ENCODE measurements at places on chromosomes 12 and 14.
A peak's percentile ranks its signal among the peaks of the same experiment; 100 is the strongest.

DNA sequence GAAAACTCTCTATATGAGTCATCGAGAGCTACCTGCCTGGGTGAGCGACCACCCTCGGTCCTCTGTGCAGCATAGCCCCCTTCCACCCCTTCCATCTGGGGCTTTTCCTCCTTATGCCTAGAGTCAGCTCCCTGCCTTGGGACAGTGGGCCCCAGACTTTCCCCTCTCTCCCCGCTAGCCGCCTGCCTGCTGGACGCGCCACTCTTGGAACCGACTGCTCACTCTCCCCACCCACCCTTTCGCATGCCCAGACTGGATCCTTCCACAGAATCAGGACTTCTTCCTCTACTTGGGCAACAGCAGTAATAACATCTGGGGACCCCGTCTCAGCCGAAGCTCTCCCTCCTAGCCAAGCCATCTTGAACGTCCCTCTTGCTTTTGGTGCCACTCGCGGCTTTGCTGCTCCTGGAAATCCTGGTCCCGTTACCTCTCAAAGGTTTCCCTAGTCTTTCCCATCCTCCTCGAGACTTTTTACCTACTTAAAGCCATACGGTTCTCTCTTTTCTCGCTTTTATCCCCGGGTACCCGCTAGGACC lies 671 bp downstream of the ESYT1 start:
- DNase-seq, result no peak

DNA sequence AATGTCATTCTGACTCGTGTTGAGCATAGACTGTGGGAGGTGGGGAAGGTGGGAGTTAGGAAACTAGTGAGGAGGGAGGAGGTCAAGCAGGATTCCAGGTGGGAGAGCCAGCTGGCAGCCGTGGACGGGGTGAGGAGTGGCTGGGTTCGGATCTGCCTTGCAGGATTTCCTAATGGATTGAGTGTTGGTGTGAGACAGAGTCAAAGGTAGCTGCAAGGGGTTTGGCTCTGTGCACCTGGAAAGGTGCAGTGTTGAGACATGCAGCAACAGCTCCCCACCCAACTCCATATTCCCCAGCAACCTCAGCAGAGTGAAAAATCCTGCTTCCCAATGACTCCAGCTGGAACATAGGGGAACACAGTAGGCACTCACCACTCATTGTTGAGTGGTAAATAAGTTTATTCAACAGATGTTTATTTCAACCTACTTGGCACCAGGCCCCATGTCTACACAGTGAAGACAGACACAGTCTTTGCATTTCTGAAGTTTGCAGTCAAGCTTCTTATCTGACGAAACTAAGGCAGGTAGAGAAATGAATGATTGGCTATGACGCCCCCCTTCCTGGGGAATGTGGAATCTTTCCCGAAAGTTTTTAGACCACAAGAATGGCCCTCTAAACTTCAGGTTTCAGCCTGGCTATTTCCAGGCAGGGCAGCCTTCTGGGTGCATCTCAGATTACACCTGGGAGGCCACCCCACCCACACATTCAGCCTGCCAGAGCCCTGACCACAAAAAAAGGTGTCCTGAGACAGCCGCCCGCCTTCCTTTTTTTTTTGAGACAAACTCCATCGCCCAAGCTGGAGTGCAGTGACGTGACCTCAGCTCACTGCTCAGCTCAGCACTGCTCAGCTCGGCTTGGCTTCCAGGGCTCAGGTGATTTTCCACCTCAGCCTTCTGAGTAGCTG lies 37.9 kb upstream of the PLEKHG6 start:
- DNase-seq, result no peak

GRCh38 chr14:102667703-102668102 lies 75.3 kb downstream of the RCOR1 start:
- no peak for DNase-seq

DNA sequence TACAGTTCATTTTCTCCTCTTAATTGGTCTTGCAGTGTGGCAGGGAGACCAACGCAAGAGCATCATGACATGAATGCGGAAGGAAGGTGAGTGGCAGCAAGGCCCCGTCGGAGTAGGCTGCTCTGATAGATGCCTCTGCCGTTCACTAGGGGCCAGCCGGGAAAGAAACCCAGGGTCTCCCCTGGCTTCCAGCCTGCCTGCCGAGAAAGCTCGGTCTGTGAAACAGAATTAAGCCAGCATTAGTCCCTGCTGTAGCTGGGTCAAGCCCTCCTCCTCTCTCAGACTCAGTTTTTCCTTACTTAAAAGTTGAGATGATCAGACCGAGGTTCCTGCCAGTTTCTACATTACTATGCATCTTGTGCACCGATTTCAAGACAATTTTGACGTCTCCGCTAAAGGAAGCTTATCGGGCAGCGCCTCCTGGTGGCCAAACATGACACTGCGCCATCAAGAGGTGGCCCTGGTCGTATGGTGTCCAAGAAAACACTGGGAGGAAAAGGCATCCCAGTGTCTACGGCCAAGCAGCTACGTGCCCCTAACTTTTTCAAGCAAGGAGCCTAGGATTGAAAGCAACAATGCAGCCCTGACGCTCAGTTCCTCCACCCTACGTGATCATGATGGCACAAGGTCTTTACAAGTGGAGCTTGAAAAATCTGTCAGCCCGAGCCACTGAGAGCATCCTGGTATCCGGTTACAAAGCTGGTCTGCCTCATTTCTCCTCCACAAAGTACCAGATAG lies 131.6 kb downstream of the KSR2 start:
- peak; percentile 79 for DNase-seq

DNA sequence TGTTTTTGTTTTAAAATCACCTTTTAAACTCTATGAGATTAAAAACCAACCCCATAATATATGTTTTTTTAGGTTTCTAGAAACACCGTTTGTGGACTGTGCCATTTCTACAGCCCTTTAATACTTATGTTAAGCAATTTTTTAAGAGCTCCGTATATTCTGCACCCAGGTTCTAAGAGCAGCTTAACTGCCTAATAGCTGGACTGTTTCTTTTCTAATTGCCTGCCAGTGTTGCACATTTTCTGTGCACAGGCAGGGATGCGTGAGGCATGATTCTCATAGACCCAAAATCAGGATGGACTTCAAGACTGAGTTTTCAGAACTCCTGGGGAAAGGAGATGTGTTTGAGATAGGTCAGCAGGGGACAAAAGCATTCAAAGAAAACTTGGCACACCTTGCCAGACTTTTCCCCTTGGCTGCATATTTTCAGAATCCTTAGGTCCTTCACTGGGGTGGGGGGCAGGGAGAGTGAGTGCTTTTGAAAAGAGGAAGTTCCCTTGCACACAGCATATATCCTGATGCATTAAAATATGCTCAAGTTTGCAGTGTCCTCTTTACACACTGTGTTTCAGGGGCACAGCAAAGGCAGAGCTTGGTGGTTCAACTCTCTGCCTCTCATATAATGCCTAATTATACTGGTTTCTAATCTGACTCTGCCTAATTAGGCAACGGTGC lies 27.9 kb downstream of the TMEM30B start:
- no peak for DNase-seq

DNA sequence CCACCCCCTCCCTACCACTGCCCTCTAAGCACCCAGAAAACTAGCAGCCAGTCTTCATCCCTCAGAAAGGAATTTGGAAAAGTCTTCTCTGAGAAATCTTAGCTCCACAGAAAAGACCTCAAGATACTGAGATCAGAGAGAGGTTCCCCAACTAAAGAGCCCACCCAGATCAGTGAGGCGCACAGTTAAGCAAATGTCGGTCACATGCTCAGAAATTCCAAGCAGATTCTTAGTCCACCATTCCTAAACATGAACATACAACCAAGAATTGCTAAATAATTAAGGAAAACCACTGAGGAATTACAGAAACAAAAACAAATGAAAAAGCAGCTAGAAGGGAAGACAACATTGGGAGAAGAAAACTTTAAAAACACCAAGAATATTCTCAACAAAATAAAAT lies 32.3 kb downstream of the MED13L start:
- DNase-seq, result no peak
